Activated CD4-positive, alpha-beta memory T cell treated with anti-CD3 and anti-CD28 coated beads, Interleukin-2, amount 10 ng/mL, durations not matched to agents 7 days and 5 days (primary cell): ENCODE measurements at places on chromosomes 12 and 14. TPM values are rescaled to one million over a fixed set of nuclear protein-coding genes. Genes with fewer than 3 reads are reported as not detected.

- no peak for DNase-seq
Observed at GRCh38 chr14:50116966-50117365, 594 bp upstream of the VCPKMT start.

DNA sequence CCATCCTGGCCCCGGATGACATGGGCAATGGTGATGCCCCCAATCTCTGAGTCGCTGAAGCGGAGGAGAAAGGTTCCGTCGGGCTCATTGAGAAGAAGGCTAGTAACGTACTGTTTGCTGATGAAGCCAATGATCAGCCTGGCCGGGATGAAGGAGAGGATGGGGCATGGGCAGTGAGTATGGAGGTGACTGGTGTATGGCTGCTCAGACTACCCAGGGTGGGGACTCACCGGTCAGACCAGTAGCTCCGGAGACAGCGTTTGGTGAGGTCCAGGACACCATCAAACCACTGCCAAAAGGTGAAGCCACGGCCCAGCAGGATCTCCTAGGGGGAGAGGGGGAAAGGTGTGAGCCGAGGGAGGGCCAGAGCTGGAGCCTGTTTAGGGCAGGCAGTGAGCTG lies 10.9 kb downstream of the NAB2 start:
- DNase-seq, result no peak

GRCh38 chr12:85448548-85449139 lies 168.6 kb downstream of the ALX1 start:
- DNase-seq, result no peak

DNA sequence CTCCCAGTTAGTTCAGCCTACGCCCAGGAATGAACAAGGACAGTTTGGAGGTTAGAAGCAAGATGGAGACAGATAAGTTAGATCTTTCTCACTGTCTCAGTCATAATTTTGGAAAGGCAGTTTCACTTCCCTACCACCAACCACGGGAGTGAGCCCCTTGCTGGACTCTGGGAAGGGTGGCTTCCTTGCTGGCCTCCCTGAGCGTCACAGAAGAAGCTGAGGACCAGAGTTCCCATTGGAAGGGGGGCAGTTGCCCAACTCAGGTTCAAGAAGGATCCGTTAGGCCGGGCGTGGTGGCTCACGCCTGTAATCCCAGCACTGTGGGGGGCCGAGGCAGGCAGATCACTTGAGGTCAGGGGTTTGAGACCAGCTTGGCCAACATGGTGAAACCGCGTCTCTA lies 106.2 kb upstream of the MAX start:
- no peak for DNase-seq

DNA sequence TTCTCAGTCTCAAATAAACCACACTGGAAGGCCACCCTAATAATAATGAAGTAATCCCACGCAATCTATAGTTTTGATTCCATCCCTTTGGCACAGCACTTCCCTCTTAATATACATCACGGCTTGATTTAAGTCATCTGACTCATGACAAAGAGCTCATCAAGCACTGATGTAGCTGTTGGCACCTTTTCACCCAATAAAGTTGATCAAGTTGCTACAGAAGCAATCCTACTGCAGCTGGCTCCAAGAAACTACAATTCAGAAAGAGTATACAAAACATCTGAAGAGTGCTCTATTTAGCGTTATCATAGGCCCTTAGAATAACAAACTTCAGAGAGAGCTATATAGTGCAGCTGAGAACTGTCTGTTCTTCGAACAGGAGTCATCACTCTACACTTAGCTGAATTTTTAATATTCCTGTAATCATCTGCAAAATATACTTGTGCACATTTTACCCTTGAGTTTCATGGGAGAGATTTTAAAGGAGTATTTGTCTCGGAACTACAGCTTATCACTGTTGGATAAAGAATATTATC lies 94.9 kb downstream of the OSBPL8 start:
- DNase-seq, result no peak

DNA sequence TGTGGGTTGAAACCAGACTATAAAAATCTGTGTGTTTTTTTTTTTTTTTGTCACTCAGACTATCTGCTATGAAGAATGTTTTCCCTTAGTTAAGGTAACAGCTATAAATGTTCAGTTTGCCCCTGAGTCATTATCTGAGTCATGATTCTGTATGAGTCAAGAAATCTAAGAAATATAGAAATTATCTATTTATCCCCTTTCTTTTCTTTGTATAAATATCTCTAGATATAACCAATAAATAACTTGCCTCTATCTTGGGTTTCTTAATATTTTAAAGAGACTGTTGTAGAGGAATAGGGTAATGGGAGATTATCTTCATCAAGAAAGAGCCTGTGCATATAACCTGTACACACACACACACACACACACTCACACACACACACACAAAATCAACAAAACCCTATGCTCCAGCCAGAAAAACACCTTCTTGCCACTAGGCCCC lies 161.7 kb upstream of the EEA1 start:
- no peak for DNase-seq

GRCh38 chr12:26715232-26715631 lies 117.8 kb downstream of the ITPR2 start:
- no peak for DNase-seq

DNA sequence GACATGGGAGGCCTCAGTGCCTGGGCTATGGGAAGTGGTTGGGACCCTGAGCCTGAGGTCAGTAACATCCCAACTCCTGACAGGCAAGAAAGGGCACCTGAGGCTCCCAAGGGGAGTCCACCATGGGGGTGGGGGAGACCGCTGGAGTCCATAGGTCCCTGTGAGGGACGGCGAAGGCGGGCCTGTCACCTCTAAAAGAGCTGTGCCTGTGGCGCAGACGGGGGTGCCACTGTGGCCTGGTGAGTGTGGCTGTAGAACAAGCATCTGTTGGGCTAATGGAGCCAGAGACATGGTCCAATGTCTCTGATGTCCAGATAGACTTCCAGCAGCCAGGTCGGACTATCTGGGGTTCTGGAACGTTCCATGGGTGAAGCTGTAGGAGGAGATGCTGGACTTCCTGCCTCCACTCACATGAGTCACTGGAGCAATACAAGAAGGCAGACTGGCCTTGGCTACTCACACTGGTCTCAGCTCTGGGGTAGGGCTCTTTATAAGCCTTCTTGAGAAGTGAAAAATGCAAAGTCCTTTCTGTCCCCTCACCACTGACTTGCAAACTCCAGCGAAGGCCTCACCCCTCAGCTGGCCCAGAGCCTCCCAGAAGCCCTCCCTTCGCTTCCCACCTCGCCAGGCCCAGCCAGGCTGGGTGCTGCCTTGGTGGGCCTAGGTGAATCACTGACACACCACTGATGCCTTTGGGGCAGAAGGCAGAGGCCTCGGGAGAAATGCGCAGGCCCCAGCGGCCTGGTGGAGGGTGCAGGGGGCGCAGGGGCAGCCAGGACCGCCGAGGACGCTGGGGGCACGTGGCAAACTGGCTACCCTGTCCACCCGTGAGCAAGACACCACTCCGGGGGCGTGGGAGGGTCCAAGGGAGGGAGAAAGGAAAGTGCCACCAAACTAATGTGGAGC lies 1.1 kb upstream of the TRAF3 start:
- peak; percentile 18 for DNase-seq

DNA sequence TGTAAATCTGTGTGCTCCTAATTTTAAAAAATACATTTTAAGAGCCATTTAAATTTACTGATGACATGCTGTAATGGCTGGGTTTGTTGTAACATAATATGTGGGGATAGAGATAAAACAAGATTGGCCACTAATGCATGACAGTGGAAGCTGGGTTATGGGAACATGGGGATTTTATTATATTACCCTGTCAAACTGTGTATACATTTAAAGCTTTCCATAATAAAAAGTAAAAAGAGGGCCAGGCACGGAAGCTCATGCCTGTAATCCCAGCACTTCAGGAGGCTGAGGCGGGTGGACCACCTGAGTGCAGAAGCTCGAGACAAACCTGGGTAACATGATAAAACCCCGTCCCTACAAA lies 9.1 kb downstream of the TMEM233 start:
- no peak for DNase-seq

DNA sequence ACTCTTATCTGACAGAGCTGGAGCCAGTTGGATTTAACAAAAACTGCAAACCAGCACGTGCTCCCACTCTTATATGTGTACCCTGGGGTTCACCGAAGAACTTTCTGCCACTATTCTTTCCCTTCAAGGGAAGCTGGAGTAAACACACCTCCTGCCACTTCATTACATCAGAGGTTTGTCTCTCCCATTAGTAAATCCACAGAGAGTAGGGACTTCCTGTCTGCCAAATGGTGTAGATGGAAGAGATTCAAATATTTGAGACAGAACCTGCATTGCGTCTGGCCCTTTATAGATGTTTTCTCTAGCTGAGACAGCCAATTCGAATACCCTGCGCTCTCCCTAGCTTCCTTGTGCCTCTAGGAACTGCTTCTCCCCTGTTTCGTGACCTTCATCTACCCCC lies 29.1 kb upstream of the AEBP2 start:
- no peak for DNase-seq

DNA sequence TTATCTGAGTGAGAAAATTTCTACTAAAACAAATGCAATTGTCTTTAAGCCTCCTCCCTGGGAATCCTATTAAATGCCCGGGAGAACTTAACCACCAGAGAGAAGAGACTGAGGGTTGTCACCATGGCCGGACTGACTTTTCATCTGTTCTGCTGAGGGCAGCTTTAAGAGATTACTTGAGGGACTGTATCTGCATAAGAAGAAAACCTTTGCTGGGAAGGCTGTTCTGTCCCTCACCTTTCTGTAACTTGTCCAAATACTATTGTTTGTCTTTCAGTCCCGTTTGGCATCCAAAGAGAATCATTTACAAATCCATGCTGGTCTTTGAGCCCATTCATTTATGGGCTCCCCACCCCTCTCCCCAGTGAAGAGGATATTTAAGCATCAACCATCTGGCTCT lies 306.3 kb upstream of the FLRT2 start:
- DNase-seq, result no peak

DNA sequence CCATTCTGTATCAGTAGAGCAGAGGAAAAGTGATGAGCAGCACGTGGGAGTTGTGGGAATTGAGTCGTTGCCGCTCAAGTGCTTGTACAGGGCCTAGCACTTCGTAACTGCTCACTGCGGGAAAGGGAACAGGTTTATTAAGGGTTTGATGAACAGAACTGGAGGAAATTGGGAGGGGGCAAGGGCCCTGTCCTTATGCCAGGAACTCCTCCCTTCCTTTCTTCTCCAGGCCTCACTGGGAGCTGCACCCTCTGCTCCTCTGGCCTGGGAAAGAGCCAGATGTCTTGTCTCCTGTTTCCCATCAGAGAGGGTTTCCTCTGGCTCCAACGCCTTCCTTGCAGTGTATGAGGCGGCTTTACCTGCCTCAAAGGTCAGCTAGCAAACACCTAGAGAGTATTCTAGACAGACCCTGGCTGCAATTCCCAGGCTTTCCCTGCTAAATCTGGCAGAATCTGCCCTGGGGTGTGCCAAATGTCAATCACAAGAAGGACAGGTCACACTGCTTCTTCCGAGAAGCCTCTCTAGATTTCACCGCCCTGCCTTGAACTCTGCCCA lies 78.4 kb downstream of the NTF3 start:
- no peak for DNase-seq

DNA sequence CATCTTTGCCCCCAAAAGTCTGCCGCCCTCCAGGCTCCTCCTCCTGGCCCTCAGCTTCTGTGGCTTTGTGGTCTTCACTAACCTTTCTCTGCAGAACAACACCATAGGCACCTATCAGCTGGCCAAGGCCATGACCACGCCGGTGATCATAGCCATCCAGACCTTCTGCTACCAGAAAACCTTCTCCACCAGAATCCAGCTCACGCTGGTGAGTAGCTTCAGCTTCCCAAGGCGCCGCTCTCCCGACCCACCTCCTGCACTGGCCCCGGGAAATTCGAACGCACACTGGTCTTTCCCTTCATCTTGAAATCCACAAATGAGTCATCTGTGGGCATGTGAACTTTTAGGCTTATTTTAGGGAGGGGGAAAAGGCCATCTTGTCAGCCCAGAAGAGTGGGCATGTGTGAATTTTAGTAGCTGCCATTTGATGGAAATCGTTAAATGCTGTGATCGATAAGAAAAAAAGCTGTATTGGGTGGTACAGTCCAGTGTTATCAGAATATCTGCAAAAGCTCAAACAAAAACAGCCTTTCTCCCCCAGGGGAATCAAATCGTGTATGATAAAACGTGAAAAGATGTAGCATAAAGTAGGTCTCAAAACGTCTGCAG lies 700 bp downstream of the SLC35E3 start:
- DNase-seq, result peak; percentile 49

- no peak for DNase-seq
Observed at GRCh38 chr12:118356809-118357256, 15.9 kb downstream of the TAOK3 start.

- no peak for DNase-seq
Observed at GRCh38 chr14:77325746-77326094, 4.9 kb downstream of the GSTZ1 start.

DNA sequence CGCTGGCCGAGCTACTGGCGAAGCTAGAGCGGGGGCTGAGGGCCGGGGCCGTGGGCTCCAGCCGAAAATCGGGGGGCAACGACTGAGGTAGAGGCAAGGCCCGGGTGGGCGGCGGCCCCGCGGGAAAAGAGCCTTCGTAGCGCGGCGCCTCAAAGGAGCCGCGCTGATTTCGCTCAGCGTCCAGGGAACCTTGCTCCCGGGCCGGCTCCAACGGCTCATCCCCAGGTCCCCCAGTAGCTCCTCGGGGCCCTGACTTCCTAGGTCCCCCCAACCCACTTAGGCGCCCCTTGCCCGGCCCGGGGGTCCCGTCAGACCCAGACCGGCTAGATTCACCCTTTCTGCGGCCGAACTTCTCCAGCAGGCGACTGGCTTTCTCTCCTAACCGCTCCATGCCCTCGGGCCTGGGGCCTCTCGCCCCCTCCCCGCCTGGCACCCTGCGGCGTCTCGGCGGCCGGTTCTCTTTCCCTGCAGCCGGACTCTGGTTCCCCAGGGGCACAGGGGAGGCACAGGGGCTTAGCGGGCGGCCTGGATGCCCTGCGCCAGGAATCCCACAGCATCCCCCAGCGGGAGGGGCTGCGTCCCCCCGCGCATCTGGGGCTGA lies 375 bp downstream of the AJUBA start:
- DNase-seq, result no peak

GRCh38 chr14:72014486-72014885 lies 82.3 kb downstream of the RGS6 start:
- no peak for DNase-seq

GRCh38 chr12:111170543-111170942 lies 198.4 kb downstream of the PHETA1 start:
- no peak for DNase-seq

GRCh38 chr14:105498430-105499255 lies 7.6 kb downstream of the TEDC1 start:
- no peak for DNase-seq

- no peak for DNase-seq
Observed at GRCh38 chr14:74038020-74038859, 19.1 kb downstream of the BBOF1 start.

DNA sequence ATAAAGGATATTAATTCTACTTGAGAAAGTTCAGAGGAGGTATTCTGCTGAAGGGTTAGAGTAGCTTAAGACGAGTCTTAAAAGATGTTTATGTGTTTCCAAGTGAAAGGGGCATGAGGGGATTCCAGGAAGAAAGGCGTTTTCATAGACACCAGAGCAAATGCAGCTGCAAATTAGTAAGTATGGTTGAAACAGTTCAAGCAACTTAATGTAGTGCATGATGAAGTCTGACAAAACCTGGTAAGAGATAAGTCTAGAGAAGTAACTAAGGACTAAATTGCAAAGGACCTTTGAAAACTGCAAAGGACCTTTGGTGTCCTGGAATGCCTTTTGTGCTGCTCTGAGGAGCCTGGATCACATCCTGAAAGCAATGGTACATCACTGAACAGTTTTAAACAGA lies 11.5 kb downstream of the LUM start:
- DNase-seq, result no peak

The RAD9B gene
- 1.1 TPM for total RNA-seq

The GPD1 gene
- total RNA-seq, result 0.28 TPM

The CACNA2D4 gene
- total RNA-seq, result 20.8 TPM

The SCARB1 gene
- total RNA-seq, result 4.3 TPM

The GPRC5D gene
- total RNA-seq, result 0.73 TPM

The RPAP3 gene
- total RNA-seq, result 38.4 TPM

The PPP4R4 gene
- total RNA-seq, result 4.9 TPM

The TCL1B gene
- total RNA-seq, result not detected

The MFAP5 gene
- not detected for total RNA-seq
